ENCODE measurements at places on chromosomes 3 and 15. TPM values are rescaled to one million over a fixed set of nuclear protein-coding genes. Genes with fewer than 3 reads are reported as not detected.

The SLC51B gene
- total RNA-seq: not detected

The GOLGA6A gene
- total RNA-seq: not detected

The NR2E3 gene
- not detected for total RNA-seq

The COL8A1 gene
- not detected for total RNA-seq

The GALNT15 gene
- total RNA-seq: not detected

DNA sequence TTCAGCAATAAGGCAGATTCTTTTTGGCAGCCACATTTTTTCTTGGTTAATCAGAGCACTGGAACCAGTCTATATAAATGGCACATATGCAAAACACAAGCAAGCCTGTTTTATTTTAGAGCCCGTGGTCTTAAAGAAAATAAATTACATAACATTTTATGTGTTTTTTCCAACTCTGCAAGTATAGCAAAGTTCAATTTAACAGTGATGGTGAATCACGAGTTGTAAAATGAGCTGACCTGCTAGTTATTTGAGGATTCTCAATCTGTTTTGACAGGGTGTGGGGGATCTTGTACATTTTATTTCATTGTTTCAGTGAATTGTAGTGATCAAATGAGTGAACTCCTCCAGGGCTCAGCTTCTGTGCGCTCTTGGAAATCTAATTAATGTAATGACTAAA lies 2.7 kb downstream of the ARHGEF26 start:
- H3K27ac ChIP-seq: no peak overlapping the region
- DNase-seq: no peak
- no peaks in the 10 kb centered on the region for H3K36me3 ChIP-seq
- H3K27me3 ChIP-seq: peaks cover 47% of the 10 kb centered on the region

- no peaks in the 10 kb centered on the region for H3K36me3 ChIP-seq
- H3K27ac ChIP-seq: no peak overlapping the region
- H3K4me1 ChIP-seq: no peaks in the 10 kb centered on the region
- no peak for DNase-seq
- H3K4me3 ChIP-seq: no peak overlapping the region
- H3K27me3 ChIP-seq: no peaks in the 10 kb centered on the region
Observed at GRCh38 chr3:76107935-76108570, 322.7 kb upstream of the ZNF717 start.

DNA sequence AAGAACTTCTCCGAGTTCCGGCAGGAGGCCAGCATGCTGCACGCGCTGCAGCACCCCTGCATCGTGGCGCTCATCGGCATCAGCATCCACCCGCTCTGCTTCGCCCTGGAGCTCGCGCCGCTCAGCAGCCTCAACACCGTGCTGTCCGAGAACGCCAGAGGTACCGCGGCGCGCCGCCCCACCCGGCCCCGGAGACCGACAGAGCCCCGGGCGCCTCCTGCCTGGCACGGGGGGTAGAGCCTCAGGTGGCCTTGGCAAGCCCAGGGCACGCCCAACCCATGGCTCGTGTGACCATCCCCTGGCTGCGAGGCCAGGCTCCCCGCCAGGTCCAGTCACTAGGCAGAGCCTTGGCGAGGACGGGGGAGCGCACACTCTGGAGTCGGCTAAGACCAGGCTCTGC lies 134.1 kb downstream of the LRRK1 start:
- H3K4me1 ChIP-seq: no peaks in the 10 kb centered on the region
- peaks cover 1% of the 10 kb centered on the region for H3K27me3 ChIP-seq
- no peak for DNase-seq
- H3K27ac ChIP-seq: no peak overlapping the region
- H3K4me3 ChIP-seq: no peak overlapping the region

DNA sequence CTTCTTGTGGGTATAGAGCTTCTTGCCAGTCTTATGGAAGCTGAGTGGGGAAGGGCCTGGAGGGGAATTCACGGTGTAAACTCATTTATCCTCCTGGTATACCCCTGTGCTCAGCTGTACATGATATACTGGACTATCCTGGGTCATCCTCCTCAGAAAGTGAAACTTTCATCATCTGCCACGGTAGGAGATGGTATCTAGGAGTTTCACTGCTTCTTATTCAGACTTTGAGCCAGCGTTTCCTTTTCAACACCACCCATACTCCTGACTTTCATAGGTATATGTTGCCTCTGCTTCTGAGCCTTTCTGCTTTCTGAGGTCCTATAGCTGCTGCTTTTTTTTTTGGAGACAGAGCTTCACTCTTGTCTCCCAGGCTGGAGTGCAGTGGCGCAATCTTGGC lies 15.6 kb downstream of the SENP5 start:
- peaks cover 9% of the 10 kb centered on the region for H3K36me3 ChIP-seq
- no peaks in the 10 kb centered on the region for H3K27me3 ChIP-seq
- no peak overlapping the region for H3K27ac ChIP-seq
- no peak for DNase-seq
- H3K4me1 ChIP-seq: peaks cover 50% of the 10 kb centered on the region

Measured in activated CD4-positive, alpha-beta memory T cell treated with anti-CD3 and anti-CD28 coated beads for 36 hours (primary cell).